Activated CD4-positive, alpha-beta memory T cell treated with anti-CD3 and anti-CD28 coated beads for 36 hours (primary cell): ENCODE measurements at places on chromosomes 3 and 15.
A peak's percentile ranks its signal among the peaks of the same experiment; 100 is the strongest.

DNA sequence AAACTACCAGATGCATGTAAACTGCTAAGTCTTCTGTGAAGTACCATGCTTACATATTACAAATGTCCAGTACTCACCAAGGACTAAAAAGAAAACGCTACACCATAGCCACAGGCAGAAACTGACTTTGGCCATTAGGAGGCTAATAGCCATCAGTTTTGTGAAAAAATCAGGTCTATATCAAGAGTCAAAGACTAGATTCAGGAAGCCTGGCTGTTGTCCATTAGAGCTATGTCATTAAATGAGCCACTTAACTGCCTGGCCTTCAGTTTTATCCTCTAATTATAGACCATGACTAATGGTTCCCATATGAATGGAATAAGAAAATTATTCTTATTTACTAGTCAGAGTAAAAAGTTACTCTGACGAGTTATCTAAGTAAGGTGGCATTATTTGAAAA is 144.1 kb downstream of the VPS13C start:
- no peak for DNase-seq

DNA sequence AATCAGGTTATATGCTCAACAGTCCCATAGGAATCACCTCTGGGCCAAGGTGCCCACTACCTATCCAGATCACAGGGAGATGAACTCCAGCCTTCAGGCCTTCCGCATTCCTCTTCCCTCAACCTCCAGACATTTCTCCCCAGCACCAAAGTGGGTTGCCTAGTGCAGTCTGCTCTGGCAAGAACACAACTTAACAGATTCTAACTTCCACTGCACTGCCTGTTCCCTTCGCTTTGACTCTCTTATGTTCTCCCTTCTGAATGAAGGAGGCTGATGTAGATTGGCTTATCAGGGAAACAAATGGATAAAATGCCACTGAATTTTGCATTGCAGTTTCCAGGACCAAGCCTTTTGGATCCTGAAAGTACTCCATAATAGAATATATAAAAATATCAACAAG is 106.3 kb downstream of the SRGAP3 start:
- no peak for DNase-seq

DNA sequence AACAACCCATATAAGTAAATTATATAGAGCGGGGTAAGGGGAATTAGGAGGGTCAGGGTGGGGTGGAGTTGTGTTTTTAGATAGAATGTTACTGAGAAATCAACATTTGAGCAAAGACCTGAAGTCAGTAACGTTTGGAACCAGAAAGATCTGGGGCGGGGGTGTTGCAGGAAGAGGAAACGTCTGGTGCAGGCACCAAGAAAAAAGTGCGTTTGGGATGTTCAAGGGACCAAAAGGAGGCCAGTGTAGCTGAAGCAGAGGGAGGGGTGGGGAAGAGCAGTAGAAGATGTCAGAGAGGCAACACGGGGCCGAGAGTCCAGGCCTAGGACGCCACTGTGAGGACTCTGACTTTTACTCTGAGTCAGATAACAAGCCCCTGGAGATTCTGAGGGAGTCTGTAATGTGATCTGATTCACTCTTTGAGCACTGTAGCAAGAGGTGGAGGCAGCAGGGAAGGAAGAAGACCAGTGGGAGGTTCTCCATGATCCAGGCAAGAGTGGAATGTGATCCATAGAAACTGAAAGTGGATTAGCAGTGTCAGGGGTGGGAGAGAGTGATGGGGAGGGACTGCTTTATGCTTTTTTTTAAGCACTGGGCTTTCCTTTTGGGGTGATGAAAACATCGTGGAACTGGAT is 179.3 kb upstream of the CHRM5 start:
- no peak for DNase-seq

GRCh38 chr3:98763076-98763475 is at the start of gene ST3GAL6:
Gene ST3GAL6, plus strand, starts transcription at chr3:98763340. Its CDS starts 5,101 bp downstream, at chr3:98768441.
- no peak for DNase-seq

GRCh38 chr3:132265488-132265887 is 51.7 kb upstream of the ACP3 start:
- DNase-seq = no peak

GRCh38 chr3:113551820-113552219 is 19.5 kb downstream of the SIDT1 start:
- DNase-seq = no peak

- DNase-seq = peak; percentile 2
Measured at GRCh38 chr15:25251700-25252390, 187.0 kb downstream of the UBE3A start.

DNA sequence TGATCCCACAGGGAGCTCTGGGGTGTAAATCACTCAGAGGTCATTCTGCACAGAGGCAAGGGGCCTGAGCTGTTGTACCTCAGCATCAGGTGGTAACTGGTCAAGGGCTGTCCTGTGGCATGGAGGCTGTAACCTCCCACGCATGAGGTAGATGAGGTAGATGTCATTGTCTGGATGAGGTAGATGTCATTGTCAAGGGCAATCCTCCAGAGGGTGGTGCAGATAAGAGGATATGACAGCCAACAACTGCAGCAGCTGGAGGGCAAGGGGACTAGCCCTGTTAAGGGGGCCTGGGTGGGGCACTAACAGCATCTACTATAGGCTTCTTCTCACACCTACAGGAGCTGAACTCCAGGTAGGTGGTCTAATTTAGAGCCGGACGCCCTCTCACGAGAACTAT is 55.6 kb downstream of the THRB start:
- DNase-seq = no peak
